ENCODE measurements at places on chromosomes 1 and 21. TPM values are rescaled to one million over a fixed set of nuclear protein-coding genes. Genes with fewer than 3 reads are reported as not detected.

Gene LRRIQ3
- total RNA-seq = 0.83 TPM

Gene ETV3
- total RNA-seq = 12.7 TPM

Gene NFIA
- total RNA-seq = 7.6 TPM

Gene LDLRAD1
- not detected for total RNA-seq

Gene ZBTB7B
- total RNA-seq = 11.1 TPM

Gene KLF17
- total RNA-seq = 0.17 TPM

Gene SRSF11
- total RNA-seq = 113 TPM

Measured in smooth muscle cell of trachea (primary cell).